Activated naive CD8-positive, alpha-beta T cell treated with anti-CD3 and anti-CD28 coated beads for 36 hours (primary cell): ENCODE measurements at places on chromosomes 16 and 17. TPM values are rescaled to one million over a fixed set of nuclear protein-coding genes. Genes with fewer than 3 reads are reported as not detected.

SLC5A11 gene
- not detected for total RNA-seq

TBC1D3B gene
- 2.6 TPM for total RNA-seq

ASGR1 gene
- total RNA-seq, result 4.4 TPM

PSMD7 gene
- total RNA-seq, result 145 TPM

CIBAR2 gene
- not detected for total RNA-seq

ABAT gene
- total RNA-seq, result 4.8 TPM

TMC8 gene
- total RNA-seq, result 133 TPM

SLC52A1 gene
- total RNA-seq, result not detected

C17orf50 gene
- not detected for total RNA-seq

ALOX15B gene
- not detected for total RNA-seq

MYL4 gene
- not detected for total RNA-seq
